Activated naive CD4-positive, alpha-beta T cell (primary cell): ENCODE measurements at places on chromosomes 4 and X.

DNA sequence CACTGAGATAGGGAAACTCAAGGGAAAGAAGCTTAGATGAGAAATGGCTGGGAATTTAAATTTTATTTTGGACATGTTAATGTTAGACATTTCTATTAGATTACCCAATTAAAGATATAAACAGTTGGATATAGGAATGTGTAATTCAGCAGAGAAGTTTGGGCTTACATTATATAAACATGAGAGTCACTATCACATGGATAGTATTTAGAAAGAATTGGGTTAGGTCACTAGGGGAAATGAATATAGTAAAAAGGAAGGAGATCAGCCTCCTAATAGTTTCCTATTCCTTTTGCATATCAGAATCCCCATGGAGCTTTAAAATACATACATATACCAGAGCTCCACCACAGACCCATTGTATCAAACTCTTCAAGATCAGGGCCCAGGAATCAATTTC is 19.6 kb upstream of the CXCL5 start:
- no peak for DNase-seq

- no peak for DNase-seq
Measured at GRCh38 chr4:142110136-142110535, 473.8 kb downstream of the IL15 start.

GRCh38 chrX:40291553-40291952 is 193.8 kb upstream of the BCOR start:
- no peak for DNase-seq

DNA sequence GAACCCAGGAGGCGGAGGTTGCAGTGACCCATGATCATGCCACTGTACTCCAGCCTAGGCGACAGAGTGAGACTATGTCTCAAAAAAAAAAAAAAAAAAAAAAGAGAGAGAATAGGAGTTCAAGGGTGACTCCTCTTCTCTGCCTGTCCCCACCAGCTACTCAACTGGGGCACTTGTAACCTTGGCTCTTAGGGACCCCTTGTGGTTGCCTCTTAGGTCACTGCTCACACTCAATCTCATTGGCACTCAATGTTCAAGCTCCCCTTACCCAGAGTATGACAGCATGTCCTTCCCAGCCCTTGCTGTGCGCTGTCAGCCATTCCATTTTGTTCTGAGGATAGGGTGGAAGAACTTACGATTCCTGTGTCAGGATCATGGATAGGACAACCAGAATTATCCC is 82.4 kb upstream of the BEND4 start:
- no peak for DNase-seq

DNA sequence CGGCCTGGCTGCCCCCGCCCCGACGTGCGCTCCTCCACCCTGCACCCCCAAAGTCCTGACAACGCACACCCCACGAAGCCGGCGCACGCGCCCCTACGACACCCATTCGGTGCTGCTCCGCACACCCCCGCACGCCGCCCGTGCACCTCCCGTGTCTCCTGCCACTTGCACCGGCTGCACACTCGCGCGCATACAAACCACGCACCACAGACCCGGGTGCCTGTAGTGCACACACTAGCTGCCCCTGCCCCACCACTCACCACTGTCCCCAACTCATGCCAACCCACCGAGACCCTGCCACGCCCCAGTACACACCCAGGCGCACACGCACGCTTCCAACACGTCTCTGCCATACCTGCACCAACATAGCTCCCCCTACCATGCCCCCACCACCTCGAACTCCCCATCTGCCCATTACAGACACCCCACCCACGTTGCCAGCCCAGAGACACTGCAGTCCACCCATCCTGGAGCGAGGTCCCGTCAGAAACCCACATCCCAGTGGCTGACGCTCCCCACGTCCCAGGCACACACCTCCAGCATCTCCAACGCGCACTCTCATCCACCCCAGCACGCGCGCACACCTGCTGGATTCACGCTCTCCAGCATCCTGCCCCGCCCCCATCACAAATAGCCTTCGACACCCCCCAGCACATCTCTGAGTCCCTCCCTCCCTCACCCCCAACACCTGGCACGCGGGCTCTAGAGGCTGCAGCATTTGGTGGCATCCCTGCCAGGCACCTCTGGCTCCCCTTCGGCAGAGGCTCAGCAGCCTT is 4.2 kb upstream of the DUSP9 start:
- no peak for DNase-seq

DNA sequence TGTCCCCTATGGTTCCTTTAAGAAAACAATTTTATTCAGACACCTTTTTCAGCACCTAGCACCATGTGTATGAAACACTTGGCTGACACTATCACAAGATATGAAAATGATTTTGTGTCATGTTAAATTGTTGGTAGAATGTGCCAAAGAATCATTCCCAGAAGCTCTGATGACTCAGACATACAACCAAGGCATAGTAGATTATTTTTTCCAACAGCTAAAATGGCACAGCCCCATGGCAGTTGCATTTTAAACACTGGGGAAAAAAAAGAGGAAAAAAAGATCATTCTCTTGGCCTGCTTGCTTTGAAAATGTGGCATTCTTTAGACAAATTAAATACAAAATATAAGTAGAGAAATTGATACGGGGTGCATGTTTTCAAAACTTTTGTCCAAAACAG is 230.2 kb downstream of the NLGN4X start:
- DNase-seq: no peak

GRCh38 chr4:38565271-38566199 is 98.5 kb upstream of the KLF3 start:
- no peak for DNase-seq

- DNase-seq: no peak
Measured at GRCh38 chr4:13483136-13483767, 888 bp downstream of the RAB28 start.
